ENCODE measurements at places on chromosomes 11 and 22.

DNA sequence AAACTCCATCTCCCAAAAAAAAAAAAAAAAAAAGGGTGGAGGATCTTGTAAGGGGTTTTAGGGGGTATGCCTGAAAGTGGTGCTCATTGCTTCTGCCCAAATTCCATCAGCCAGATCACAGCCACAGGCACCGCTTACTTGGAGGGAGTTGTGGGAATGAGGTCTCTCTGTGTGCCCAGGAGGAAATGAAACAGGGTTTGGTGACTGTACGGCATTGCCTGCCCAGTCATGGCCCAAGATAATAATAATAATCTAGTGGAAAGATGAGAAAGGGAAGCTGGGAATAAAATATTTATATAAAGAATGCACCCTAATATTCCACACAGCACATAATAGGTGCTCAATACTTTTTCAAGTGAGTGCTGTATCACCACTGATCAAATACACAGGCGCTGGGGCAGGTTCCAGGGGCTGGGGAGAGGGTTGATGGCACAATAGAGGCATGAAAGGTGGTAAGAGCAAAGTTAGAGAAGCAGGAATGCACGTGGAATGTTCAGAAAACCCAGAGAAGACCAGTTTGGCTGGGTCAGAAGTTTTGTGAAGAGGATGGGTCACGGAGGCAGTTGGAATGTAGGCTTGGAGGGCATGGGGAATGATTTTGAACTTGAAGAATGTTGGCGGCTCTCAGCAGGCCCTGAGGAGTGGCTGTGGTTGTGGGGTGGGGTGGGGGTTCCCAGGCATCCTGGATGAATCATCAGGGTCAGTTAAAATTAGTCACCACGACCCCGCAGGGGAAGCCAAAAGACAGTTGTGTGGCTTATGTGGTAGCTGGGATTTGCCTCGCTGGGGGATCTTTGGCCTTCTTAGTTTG is 12.5 kb upstream of the MB start:
- peak; percentile 100 for DNase-seq

DNA sequence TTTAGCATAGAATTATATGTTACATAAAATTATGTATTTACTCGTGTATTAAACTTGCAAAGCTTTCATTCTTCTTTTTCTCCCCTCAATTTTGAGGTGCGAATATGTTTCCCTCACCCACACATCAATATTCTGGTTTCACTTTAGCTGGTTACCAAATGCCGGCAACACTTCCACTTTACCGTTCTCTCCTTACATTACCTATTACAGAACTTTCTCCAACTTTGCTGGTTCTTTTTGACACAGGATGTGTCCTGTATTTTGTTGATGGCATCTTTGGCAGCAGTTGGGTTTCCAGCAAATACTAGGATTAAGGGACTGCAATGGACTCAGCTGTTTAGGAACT is 84.9 kb downstream of the PRR5L start:
- DNase-seq = no peak

GRCh38 chr11:44936951-44937543 is 13.6 kb downstream of the TP53I11 start:
- DNase-seq = no peak

- DNase-seq = no peak
These were observed 162.9 kb downstream of the DLG2 start for GRCh38 chr11:85464283-85464682.

- peak; percentile 64 for DNase-seq
These were observed 210.0 kb downstream of the NAV2 start for GRCh38 chr11:19922689-19923035.

GRCh38 chr11:118610225-118610772 is 2.9 kb downstream of the PHLDB1 start:
- DNase-seq = no peak

- DNase-seq = no peak
These were observed 117.1 kb downstream of the LDLRAD3 start for GRCh38 chr11:36060926-36061325.

GRCh38 chr11:47499614-47500013 is 50.7 kb upstream of the RAPSN start:
- no peak for DNase-seq

GRCh38 chr11:132632641-132633124 is 899.6 kb downstream of the OPCML start:
- DNase-seq = peak; percentile 100

- no peak for DNase-seq
These were observed 27.6 kb upstream of the LIPT2 start for GRCh38 chr11:74520927-74521665.

DNA sequence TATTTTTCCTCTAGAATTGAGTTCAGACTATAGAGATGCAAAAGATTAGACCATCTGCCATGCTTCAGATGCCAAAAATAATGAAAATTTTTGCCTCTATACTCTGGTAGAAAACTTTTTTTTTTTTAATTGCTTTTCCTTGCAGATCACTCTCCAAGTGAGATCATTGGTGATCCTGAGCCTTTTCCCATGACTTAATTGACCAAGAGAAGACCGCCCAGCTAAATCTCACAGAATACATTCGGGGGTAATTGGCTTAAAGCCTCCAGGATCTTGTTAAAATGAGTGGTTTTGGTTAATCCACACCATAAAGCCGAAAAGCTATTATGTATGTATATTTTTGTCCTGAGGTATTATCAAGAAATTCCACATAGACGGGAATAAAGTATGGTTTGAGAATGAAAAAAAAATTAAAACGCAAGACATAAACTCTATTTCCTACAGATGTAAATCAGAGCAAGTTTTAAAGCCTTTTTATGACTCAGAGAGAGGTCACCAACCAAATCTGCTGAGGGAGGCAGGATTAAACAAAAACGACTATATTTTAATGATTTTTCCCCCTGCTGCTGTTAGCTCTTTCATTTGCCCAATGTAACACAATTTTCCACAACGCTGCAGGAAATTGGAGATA is 64.0 kb downstream of the PARVA start:
- DNase-seq = peak; percentile 63

- DNase-seq = no peak
These were observed 724.5 kb upstream of the RAG2 start for GRCh38 chr11:37322333-37323194.

DNA sequence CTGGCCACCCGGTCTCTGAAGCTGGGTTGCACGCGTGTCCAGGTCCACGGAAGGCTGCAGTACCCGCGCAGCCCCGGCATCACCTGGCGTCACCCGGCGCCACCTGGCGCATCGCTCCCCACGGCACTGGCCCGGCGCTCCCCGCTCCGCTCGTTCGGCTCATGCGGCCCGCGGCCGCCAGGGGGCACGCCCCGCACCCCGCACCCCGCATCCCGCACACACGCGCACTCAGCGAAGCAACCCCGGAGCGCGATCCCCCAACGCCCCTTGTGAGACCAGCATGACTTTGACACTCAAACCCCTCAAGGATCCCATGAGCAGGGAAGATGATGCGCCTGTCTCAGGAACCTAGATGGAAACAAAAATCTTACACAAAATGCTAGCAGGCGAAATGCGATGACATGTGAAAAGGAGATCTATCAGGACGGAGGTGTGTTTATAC is 11.9 kb downstream of the B3GNT6 start:
- no peak for DNase-seq

DNA sequence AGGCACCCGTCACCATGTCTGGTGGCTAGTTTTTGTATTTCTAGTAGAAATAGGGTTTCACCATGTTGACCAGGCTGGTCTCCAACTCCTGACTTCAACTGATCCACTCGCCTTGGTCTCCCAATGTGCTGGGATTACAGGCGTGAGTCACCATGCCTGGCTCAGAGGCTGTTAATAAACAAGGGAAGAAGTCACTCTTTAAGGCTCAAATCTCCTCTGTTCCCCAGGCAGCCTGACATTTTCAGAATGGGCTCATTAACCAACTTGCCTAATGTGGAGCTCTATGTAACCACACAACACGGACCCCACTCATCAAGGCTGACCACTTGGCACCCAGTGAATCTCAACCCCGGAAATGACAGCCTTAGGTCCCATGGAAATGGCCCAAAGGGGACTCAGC is 24.1 kb downstream of the APOL3 start:
- peak; percentile 51 for DNase-seq

DNA sequence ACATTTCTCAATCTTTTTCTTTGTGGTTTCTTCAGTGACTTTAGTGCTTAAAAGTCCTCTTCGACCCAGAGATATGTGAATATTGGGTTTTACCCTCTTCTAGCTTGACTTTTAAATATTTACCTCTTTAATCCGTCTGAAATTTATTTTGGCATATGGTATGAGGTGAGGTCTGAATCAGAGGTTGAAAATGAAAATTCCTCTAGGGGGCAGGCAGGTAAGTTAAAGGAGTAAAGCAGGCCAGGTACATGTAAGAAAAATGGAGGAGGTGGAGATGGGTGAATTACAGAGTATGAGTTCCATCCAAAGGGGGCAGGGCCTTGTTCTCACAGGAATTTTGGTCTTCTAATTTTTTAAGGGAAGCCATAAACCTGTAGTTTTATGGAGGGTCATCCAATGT is 263.8 kb upstream of the NARS2 start:
- no peak for DNase-seq

DNA sequence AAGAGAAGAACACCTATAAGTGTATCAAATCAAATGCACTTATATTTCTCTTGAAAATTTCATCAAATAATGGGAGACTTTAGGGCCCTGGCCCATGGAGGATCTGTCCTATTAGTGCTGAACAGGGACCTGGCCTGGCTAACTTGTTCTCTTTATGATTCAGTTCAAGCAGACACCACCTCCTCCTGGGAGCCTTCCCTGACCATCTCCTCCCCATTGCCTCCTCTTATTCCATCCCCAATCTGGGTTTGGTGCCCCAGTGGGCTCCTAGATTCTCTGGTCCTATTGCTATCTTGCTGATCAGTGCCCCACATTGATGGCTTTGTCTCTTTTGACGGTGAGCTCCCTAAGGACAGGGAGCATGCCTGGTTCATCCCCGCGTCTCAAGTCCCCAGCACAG is 60.1 kb downstream of the MICAL2 start:
- no peak for DNase-seq

GRCh38 chr11:72975778-72976521 is 161.7 kb downstream of the ATG16L2 start:
- DNase-seq = peak; percentile 89

DNA sequence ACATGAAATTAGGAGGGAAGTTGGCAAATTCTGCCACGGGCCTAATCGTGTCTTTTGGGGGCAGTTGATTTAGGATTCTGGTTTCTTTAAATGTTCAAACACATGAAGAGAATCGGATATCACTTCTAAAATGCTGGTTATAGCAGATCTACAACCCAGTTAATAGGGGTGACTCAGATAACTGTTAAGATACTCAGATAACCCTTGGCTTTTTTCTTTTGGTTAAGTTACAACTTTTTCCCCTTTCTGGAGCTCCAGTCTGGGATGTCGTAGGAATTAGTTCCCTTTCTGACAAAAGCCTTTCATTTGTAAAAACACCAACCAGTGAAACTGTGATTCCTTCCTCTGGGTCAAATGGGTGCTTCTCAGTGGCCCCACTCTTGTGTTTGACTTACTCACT is 976 bp downstream of the DEPDC7 start:
- no peak for DNase-seq

DNA sequence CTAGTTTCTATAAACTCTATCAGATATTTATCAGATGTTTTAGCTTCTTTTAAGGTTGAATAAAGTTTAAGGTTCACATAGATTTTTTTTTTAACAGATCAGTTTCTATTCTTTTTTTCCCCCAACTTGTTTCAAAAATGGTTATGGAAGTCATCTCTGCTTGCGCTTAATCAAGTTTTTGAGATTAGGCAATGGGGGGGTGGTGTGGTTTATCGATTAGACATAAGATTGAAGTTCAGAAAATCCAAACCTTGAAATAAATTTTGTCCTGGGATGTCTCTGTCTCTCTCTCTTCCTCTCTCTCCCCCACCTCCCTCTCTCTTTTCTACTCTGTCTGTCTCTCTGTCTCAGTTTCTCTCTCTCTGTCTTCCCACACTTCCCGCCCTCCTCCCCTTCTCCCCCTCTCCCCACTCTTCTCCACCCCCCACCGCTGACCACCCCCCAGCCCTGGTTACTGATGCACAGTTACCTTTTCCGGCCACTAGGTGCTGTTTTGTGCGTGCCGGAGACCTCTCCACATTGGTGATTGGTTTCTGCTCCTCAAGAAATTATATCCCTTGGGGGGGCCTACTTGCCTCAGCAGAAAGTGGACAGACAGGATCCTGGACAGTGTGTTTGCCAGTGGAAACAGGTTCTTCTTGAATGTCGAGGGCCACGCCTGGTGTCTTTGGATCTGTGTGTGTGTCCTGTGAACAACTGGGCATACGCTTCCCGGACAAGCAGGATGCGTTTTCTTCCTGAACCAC is 29.7 kb upstream of the ANO1 start:
- DNase-seq = no peak

DNA sequence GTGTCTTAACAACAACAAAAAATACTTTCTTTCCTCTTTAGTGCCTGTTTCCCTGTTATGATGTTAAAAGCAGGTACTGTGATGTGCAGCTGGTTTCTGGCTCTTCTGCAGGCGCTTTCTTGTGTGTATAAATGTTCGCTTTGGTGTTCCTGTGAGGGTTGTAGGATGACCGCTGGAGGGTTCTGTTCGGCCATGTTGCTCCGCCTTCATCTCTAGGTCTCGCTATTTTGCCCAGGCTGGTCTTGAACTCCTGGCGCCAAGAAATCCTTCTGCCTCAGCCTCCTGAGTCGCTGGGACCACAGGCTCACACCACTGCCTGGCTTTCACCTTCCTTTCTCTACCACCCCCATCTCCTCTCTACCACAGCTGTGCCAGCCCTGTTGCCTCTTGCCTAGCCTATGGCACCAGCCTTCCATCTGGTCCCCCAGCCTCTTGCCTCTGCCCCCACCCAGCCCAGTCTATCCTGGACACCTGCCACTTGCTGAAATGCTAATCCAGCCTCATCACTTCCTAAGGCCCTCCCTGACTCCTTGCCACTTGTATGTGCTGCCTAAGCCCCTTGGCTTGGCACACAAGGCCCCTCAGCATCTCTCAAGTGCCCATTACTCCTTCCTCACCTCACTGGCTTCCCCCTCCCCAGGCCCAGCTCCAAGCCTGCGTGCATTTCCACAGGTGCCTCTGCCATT is 5.5 kb downstream of the LRRC74B start:
- DNase-seq = no peak

- peak; percentile 59 for DNase-seq
These were observed 11.6 kb upstream of the ALKBH3 start for GRCh38 chr11:43868852-43869567.

DNA sequence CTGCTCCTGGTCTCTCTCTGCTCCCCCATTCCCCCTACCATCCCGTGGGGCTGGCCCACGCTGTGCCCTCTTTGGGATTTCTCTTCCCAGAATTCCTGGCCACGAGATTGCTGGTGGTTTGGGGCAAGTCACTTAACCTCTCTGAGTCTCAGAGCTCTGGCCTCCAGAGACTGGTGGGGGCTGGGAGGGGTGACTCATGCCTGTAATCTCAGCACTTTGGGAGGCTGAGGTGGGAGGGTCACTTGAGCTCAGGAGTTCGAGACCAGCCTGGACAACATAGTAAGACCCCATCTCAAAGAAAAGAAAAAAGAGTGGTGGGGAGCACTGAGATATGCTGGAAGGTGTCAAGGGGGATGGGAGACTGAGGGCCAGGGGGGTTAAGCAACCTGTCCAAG is 18.3 kb downstream of the OTUB1 start:
- DNase-seq = no peak

All from fibroblast of skin of back (primary cell).